ENCODE measurements at places on chromosomes 3 and 15.

DNA sequence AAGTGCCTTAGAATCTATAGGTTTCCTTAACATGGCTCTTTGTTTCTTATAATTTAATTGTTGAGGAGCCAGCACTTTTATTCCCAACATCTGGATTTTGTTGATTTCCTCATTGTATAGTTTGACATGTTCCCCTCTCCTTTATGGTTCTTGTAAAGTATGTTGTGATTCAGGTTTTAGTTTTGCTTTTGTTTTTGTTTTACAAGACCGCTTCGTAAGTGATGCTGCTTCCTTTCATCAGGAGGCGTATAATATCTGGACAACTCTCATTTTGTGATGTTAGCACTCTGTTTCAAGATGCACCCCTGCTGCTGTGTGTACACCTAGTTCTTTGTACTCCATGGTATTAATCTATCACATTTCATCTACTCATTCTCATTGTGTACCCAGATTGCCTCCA is 48.7 kb downstream of the SLC49A4 start:
- no peak for DNase-seq

DNA sequence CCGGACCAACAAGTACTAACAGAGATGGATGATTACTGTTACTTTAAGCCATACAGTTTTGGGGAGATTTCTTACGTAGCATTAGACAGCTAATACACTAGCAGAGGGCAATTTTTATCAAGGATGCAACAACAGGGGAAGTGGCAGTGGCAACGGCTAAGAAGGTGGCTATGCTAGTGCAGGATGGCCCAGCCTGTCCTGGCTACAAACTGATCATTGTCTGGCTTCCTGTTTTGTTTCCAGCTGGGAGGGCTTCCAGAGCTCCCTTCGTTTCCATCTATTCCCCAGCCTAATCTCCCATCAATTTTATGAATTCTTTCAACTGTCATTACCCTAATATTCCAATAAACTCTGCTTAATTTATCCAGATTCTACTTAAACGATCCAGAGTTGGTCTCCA is 16.0 kb upstream of the PLA2G4F start:
- no peak for DNase-seq

- DNase-seq, result no peak
Measured at GRCh38 chr3:26106228-26106627, 316.3 kb downstream of the OXSM start.

DNA sequence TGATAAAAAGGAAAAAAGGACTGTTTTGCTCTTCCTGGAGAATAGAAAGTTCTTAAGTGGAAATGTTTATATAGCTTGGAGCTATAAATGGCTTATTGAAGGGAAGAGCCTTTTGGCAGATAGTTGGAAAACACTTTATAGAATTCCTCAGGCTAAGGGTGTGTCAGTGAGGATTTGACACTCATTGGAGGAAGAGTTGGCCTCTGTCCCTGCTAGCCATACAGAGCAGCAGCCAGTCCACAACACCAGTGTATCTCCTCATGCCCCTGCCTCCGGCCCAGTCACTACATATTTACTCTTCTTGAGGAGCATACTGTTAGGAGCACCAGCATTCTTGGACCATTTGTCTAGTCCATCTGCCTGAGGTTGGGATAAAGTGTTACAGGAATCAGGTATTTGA is 36.2 kb downstream of the KLHL18 start:
- DNase-seq, result no peak

DNA sequence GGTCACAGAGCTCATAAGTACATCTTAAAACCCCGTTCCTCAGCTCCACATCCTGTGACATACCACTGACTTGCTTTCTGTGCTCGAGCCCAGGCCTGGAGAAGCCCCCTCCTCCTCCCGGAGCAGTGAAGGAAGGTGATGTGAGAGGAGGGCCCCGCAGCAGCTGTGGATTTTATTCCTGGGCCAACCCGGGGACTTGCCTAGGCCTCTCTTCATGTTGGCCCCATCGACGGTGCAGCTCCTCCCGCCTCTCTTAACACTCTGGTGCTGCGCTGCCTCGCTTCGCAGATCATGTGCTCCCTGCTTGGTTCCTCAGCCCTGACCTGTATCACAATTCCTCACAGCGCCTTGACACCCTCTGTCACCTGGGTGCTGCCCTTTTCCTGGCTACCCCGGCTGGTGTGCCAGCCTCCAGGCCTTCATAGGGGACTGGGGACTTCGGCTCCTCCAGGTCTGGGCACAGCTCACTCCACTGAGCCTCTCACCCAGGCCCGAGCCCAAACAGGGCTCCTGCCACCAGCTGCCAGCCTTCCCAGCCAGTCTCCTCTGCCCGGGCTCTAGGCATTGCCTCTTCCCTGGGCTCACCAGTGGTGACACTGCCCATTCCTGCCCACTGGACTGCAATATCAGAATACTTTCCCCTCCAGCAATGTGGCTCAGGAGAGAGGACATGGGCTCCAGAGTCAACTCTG is 21.5 kb downstream of the MAGEF1 start:
- peak; percentile 30 for DNase-seq

- no peak for DNase-seq
Measured at GRCh38 chr3:48553886-48554845, 2.4 kb downstream of the PFKFB4 start.

- DNase-seq, result no peak
Measured at GRCh38 chr15:60546744-60547143, 67.8 kb upstream of the ICE2 start.

DNA sequence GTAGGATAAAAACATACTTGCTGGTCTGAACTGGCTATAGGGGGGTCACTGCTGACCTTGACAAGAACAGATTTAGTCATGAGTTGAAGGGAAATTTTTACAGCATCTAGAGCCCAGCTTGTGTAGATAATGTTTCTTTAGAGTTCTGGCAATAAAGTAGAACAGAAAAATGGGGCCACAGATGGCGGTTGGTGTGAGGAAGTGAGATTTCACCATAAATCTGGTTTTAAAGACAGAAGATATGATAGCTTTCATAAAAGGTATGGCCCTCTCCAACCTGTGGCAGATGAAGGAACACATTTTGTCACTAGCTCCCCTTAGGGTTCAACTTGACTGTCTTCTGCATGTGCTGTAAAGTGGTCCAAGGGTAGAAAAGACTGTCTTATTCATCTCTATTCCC is 24.3 kb upstream of the IMPDH2 start:
- no peak for DNase-seq

- no peak for DNase-seq
Measured at GRCh38 chr3:85525264-85525663, 566.5 kb downstream of the CADM2 start.

DNA sequence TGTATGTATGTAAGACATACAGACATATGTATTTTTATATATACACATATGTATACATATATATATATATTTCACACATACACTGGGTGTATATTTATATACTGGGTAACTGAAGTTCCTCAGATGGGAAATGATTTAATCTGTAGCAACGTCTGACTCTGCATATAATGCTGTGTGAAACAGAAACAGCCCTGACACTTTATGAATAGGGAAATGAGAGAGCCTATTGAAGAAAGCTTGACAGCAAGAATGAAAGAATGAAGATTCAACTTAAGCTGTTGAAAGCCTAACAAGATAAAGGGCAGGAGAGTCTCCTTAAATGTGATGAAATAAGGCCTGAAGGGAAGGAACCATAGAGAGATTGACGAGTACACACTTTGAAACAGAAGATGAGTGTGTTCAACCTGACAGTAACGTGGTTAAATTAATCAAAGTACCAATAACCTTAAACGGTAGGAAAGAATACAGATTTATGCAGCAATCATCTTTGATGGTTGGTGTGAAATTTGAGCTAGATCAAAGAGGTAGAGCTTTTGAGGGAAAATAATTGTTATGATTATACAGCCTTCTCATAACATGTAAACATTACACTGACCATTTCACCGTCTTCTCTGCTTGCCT is 169.9 kb downstream of the MECOM start:
- no peak for DNase-seq

GRCh38 chr3:188253123-188253793 is 99.3 kb downstream of the LPP start:
- DNase-seq, result no peak

DNA sequence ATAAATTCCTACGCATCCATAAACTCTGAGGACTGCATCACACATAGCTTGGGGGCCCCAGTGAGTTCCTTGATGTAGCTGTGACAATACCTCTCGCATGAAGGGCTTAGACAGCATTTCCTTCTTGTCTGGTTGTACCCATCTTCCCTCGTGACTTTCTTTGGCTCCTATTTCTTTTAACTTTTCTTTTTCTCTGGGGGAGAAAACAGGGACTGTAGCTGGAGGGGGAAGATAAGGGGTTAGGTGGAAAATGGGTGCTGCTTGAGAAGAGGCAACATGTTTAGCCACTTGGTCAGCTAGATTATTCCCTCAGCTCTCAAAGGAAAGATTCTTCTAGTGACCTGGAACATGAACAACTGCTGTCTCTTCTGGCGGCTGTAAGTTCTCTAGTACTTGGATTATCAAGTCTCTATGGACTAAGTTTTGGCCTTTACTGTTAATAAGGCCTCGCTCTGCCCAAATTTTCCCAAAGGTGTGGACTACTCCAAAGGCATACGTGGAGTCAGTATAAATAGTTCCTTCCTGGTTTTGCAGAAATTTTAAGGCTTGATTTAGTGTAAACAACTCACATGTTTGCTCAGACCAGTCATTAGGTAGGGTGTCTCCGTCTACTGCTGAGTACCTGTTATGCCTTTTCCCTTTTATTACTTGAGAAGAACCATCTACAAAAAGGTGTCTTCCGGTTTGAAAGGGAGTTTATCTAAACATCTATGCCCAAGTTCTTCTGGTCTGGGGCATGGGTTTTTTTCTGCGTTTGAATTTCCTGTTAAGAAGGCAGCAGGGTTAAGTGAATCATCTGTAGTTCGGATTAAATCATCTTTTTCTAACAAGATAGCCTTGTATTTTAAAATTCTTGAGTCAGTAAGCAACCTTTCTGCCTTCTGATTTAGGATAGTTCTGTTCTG is 21.0 kb upstream of the ATG7 start:
- DNase-seq, result no peak

GRCh38 chr15:33941279-33942063 is 26.8 kb upstream of the CHRM5 start:
- no peak for DNase-seq

DNA sequence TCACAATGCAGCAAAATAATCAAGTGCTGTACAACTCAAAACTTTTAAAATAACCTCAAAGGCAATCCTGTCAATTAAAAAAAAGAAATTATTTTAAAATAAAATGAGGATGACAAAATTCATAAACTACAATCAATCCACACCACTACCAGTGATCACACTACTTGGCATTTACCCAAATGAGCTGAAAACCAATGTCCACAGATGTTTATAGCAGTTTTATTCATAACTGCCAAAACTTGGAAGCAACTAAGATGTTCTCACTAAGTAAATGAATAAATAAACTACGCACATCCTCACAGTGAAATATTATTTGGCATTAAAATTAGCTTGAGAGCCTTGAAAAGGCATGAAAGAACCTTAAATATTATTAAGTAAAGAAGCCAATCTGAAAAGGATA is 121.3 kb downstream of the STAG1 start:
- DNase-seq, result no peak

- no peak for DNase-seq
Measured at GRCh38 chr3:120203016-120203415, 82.0 kb downstream of the GPR156 start.

GRCh38 chr3:177516158-177517011 is 319.1 kb upstream of the TBL1XR1 start:
- DNase-seq, result peak; percentile 44

GRCh38 chr15:96027501-96027900 is 303.0 kb upstream of the NR2F2 start:
- no peak for DNase-seq

GRCh38 chr15:65857718-65858402 is 11.4 kb upstream of the RAB11A start:
- no peak for DNase-seq

DNA sequence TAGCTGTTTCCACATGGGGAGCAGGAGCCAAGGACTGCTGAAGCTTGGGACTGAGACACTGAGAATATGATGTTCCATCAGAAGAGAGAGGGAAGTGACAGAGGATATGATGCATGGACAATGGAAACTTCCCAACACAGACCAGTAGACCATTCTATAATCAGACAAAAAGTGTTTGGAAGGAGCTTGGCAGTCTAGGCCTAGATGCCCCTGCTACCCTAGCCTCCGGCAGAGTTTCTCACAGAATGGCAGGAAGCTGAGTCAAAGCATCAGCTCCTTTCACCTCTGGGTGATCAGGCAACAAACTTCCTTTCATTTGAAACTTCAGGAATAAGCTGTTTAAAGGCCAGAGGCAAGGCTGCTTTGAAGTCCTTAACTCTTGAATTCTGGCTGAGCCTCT is 222.0 kb downstream of the NEK10 start:
- DNase-seq, result no peak

GRCh38 chr3:106168962-106169750 is 300.3 kb upstream of the CBLB start:
- no peak for DNase-seq

DNA sequence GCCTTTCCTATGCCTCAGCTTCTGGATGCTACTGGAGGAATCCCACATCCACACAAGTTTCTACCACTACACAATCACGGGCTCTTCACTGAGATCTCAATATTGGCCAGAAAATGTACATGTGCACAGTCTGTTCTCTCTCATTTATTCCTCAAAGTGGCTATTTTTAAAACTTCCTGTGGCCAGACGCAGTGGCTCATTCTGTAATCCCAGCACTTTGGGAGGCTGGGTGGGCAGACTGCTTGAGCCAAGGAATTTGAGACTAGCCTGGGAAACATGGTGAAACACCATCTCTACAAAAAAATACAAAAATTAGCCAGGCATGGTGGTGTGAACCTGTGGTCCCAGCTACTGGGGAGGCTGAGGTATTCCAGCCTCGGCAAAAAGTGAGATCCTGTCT is 91.4 kb upstream of the PRTG start:
- DNase-seq, result no peak

DNA sequence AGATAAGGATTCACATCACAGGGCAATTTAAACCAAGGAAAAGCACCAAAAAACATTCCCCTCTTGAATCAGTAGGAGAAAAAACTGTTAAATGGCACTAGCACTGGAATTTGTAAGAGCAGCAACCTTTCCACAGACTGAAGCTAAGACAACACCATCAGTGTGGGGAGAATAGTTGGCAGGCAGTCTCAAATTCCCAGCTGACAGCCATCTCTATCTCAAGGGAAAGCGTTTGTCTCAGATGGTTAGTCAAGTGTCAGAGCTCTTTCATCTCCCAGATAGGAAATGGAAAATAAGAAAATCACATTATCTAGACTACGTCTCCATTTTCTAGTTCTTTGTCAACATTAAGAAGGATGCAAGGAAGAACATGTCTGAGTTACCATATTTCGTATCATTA is 228.7 kb downstream of the WDR72 start:
- DNase-seq, result peak; percentile 16

DNA sequence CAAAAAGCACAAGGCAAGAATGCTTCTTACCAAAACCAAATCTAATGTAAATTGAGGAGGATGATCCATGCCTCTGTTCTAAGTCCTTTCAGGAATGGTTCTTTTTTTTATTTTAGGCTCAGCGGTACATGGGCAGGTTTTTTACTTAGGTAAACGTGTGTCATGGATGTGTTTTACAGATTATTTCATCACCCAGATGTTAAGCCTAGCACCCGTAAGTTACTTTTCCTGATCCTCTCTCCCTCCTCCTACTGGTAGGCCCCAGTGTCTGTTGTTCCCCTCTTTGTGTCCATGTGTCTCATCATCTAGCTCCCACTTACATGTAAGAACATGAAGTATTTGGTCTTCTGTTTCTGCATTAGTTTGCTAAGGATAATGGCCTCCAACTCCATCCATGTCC is 289.2 kb upstream of the THBS1 start:
- no peak for DNase-seq

GRCh38 chr3:23442598-23443383 is 239.7 kb downstream of the UBE2E2 start:
- DNase-seq, result no peak

Measured in nephron progenitor cell (in vitro differentiated cells).